SJSA1 (cell line): ENCODE measurements at places on chromosomes 3 and 15.

GRCh38 chr3:20589275-20589674, 403.3 kb upstream of the SGO1 start:
- DNase-seq: no peak

DNA sequence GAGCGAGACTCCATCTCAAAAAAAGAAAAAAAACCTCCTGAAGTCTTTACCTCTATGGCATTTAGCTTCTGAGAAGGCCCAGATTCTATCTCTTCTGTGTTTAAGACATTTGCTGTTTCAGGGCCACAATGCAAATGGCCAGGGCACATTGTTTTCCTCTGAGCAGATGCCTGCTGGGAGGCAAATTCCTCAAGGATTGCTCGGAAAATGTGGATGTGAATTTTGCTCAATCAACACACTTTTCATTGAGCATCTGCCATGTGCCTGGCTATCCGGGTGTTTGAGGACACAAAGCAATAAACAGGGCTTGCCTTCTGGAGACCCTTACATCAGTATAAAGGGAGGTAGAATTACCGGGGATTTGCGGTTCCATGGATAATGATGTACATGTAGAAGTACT, 20.0 kb downstream of the TRIM71 start:
- no peak for DNase-seq

DNA sequence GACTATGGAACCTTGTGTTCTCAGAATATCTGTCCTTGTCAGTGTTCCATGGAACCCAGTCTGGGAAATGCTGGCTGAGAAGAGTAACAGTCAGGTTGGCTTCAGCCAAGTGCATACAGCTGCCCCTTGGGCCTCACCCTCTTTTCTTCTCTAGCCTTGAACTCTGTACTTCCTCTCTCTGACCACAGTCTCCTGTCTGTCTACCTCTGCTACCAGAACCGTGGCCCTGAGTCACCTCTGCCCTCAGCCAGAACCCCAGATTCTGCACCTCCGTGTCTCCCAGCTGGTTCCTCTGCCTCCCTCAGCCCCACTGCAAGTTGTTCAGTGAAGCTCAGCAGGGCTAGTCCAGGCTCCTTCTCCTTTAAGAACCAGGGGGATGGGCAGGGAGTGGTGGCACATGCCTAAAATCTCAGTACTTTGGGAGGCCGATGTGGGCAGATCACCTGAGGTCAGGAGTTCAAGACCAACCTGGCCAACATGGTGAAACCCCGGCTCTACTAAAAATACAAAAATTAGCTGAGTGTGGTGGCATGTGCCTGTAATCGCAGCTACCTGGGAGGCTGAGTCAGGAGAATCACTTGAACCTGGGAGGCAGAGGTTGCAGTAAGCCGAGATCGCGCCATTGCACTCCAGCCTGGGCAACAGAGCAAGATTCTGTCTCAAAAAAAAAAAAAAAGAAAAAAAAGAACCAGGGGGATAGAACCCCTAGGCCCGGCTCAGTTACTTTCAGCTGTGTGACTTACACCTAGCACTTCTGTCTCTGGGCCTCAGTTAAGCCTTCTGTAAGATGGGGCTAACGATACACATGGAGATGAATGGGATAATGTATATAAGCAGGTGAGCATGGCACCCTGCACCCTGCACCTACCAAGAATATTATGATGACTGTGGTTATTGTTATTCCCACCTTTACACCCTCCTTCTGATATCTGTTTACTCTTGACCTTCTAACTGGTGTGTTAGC, 24.3 kb upstream of the TATDN2 start:
- no peak for DNase-seq

- no peak for DNase-seq
Observed at GRCh38 chr3:169542331-169542751, 121.2 kb downstream of the MECOM start.

- no peak for DNase-seq
Observed at GRCh38 chr3:28234454-28234853, 7.0 kb upstream of the CMC1 start.

GRCh38 chr3:44128057-44128775, 113.5 kb upstream of the TOPAZ1 start:
- no peak for DNase-seq

- DNase-seq: peak; percentile 47
Observed at GRCh38 chr3:121477589-121477988, 68.2 kb downstream of the POLQ start.

GRCh38 chr3:126418661-126419131, 24.0 kb downstream of the CFAP100 start:
- DNase-seq: no peak

- no peak for DNase-seq
Observed at GRCh38 chr3:18047052-18047451, 304.6 kb upstream of the TBC1D5 start.

DNA sequence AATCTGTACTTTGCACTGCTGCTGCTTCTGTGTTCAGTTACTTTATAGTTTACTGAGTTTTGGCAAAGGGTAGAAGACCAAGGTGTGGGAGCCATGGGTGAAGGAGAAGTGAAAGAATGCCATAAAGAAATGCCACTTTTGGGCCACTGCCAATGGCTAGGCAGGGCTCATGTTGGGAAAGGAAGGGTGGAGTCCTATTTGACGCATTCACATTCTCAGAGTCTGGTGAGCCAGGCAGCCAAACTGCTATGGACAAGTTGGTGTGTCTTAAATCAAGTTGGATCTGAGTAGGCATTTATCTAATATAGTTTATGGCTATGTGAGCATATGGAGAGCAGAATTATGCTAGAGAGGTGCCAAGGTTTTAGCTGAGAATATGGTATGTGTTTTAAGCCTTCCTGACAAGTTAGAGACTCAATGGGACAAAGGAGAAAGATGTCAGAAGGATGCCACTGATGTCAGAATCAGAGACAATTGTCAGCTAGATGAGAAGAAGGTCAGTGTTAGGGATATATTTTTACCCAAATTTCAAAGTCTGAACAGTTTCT, 296.1 kb downstream of the AGBL1 start:
- no peak for DNase-seq

GRCh38 chr15:92810418-92811138, 89.5 kb upstream of the CHD2 start:
- no peak for DNase-seq

- DNase-seq: no peak
Observed at GRCh38 chr15:101161656-101162055, 90.2 kb downstream of the CHSY1 start.

DNA sequence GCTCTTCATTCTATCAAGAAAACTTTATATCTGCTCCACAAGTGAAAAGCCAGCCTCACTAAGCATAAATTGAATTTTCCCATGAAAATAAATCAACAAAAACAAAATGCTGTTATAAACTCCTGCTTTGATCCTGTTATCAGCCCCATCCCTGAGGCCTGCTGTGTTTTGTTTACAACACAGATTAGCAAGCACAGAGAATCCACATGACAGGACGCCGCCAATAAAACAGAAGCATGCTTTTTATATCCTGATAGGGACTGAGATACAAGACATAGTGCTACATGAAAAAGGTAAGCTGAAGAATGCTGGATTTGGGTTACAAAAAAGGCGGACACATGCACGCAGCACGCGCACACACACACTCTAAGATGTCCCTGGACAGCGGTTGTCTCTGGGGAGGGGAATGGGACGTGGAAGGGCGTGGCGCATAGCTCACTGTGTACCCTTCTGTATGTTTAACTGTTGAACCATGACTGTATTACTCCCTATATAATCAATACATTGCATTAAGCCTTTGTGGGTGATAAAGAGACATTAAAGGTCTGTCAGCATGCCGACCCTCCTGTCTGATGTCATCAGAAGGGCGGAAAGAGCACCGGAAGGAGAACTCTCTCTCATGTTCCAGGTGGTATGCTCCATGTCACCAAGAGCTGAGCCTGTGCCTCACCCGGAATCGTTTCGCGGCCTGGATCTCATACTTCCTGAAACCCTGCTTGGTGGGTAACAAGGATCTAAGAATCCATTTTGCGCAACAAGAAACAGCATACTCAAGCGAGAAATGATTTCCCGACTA, 93.9 kb downstream of the IQSEC1 start:
- DNase-seq: no peak

- DNase-seq: no peak
Observed at GRCh38 chr3:165211721-165212120, 15.5 kb upstream of the SLITRK3 start.

- DNase-seq: no peak
Observed at GRCh38 chr3:138367911-138368310, 19.5 kb downstream of the MRAS start.

- no peak for DNase-seq
Observed at GRCh38 chr3:163891771-163892170, 1186.5 kb downstream of the SI start.

DNA sequence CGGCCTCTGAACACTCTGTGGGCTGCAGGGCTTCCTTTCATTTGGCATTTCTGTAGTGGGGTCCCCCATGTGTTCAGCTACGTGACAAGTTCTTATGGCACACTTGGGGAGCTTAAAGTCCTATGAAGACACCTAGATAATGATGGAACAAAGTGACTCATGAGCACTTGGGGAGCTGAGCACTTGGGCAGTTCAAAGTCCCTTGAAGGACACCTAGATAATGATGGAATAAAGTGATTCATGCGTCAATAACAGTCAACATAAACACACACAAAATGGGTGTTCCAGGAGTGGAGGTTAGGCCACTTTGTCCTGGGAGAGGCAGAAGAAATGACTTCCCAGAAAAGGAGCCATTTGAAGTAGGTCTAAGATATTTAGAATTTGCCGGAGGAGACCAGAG, 66.6 kb downstream of the LDHAL6B start:
- peak; percentile 13 for DNase-seq

DNA sequence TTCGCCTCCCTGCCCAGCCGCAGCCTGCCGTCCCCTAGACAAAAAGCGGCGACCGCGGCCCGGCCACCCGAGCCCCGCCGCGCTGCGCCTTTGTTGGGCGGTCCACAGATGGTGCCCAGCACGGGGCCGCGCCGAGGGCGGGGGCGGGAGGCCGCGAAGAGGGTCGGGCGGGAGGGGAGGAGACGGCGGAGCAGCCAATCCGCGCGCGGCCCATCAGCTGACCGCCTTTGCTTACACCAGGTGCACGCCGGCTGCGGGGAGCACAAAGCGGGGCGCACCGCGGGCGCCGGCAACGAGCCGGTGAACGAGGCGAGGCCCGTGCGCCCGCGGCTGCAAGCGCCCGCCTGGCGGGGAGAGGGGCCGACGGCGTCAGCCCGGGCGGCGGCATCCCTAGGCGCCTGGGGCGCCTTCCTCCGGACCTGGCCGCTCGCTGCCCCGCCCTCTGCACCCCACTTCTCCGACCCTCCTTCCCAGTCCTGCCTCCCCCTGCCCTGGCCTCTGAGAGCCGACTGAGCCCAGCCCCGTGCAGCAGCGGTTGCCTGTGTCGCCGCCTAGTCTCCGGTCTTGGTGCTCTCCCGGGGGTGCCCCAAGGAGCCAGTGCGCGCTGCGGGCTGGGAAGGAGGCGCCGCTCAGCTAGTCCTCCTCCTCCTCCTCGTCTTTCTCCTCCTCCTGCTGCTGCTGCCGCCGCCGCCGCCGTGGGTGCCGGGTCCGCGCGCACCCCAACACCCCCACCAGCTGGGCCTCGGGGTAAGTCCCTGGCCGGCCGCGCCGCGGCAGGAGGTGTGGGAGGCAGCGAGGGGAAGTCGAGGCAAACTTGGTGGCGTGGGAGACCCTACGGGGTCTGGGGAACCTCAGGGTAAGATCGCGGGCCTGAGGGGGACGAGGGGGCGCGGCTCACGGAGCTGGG, at the start of gene LRRN1:
TSS of gene LRRN1 (plus strand) at position 259 of the 907 bp plus-strand sequence. CDS start 45,211 bp downstream, outside the sequence.
- no peak for DNase-seq

DNA sequence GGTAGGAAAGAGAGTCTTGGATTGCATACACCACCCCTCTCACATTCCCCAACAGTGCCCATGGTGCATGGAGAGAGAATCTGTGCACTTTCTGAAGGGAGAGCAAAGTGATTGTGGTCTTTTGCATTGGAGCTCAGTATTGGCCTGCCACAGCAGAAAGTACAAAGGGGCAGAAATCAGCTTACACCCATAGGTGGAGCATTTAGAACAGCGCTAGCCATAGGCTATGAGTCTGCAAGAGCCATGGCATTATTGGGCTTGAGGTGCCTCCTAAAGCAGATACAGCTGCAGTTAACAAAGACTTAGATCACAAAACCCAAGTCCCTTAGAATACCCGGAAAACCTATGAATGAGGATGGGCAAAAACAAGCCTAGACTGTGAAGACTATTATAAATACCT, 21.8 kb downstream of the SI start:
- DNase-seq: no peak

GRCh38 chr3:13004376-13004775, 68.9 kb downstream of the IQSEC1 start:
- no peak for DNase-seq

DNA sequence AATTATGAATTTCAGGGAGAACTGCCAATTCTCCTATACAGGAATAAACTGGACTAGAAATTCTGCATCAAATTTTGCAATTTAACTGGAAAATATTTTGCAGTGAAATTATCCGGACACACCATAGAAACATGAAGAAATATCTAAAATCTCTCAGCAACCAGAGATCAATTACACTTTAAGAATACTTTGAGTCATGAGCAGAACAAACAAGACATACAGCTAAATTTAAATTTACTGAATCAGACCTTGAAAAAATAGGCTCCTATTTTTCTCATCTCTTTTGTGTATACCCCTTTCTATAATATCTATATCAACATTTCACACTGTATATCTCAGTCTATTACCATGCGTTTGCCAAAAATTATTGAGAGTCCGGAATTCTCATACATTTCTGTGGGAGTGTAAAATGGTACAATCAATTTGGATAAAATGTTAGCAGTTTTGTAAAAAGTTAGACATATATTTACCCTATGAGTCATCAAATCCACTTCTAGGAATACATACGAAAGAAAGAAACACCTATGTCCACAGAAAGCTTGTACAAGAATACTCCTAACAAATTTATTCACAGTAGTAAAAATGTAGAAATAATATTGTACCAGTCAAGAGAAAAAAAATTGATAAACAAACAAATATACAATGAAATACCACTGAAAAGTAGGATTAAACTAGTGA, 593.1 kb upstream of the NECTIN3 start:
- no peak for DNase-seq

DNA sequence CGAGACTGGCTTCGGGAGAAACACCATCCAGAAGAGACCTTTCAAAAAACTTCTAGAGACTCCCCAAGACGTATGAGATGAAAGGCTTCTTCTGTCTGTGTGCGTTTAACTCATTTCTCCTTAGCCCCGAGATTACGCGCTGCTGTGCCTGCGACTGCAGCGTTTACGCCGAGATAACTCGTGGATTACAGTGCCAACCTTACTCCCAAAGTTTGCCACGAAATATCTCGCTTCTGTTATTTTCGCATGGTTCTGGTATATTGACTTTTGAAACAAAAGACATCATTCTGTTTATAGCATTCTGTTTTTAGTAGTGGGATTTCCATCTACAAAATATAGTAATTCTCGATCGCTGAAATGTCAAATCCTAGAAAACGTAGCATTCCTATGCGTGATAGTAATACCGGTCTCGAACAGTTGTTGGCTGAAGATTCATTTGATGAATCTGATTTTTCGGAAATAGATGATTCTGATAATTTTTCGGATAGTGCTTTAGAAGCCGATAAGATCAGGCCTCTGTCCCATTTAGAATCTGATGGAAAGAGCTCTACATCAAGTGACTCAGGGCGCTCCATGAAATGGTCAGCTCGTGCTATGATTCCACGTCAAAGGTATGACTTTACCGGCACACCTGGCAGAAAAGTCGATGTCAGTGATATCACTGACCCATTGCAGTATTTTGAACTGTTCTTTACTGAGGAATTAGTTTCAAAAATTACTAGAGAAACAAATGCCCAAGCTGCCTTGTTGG, 467 bp downstream of the PGBD4 start:
- no peak for DNase-seq

GRCh38 chr3:140391061-140391460, 286.8 kb upstream of the TRIM42 start:
- DNase-seq: no peak
